ENCODE measurements at places on chromosomes 1 and 21. TPM values are rescaled to one million over a fixed set of nuclear protein-coding genes. Genes with fewer than 3 reads are reported as not detected.

The LMO4 gene
- total RNA-seq, result 30.2 TPM

The RGS8 gene
- total RNA-seq, result not detected

The PDE9A gene
- 1.4 TPM for total RNA-seq

The SPRR5 gene
- 0.71 TPM for total RNA-seq

The ADGRB2 gene
- total RNA-seq, result 1.4 TPM

The RXFP4 gene
- total RNA-seq, result not detected

The ESRRG gene
- not detected for total RNA-seq

The OR2T29 gene
- not detected for total RNA-seq

The OR2T1 gene
- not detected for total RNA-seq

The PIGK gene
- 18.0 TPM for total RNA-seq

The BLACAT1 gene
- 1.3 TPM for total RNA-seq

The KCNK1 gene
- total RNA-seq, result 13.4 TPM

The AKR7A3 gene
- total RNA-seq, result 0.19 TPM

The DDX59 gene
- 6.7 TPM for total RNA-seq

The ADORA1 gene
- 0.09 TPM for total RNA-seq

The ADAMTS4 gene
- 0.05 TPM for total RNA-seq

The PLA2G5 gene
- not detected for total RNA-seq

The DNAH14 gene
- total RNA-seq, result 7.0 TPM

The PDPN gene
- total RNA-seq, result 18.9 TPM
